ENCODE measurements at places on chromosomes 6 and 20.

DNA sequence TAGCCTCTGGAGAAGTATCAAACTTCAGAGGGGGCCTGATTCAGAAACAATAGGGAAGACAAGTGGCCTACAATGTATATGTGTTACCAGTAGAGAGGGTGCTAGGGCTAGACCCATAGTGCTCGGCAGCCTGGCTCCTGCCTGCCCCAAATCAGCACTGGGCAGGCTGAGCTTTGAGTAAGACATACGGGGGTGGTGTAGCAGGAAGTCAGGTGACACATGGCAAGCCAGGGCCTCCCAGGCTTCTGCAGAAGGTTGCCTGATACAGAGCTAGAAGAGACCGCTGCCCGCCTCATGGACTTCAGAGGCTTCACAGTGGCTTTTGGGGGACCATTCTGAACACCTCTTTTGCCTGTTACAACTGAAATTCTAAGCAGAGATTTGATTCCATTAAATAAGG is 43.4 kb downstream of the RALY start:
- DNase-seq, result no peak

DNA sequence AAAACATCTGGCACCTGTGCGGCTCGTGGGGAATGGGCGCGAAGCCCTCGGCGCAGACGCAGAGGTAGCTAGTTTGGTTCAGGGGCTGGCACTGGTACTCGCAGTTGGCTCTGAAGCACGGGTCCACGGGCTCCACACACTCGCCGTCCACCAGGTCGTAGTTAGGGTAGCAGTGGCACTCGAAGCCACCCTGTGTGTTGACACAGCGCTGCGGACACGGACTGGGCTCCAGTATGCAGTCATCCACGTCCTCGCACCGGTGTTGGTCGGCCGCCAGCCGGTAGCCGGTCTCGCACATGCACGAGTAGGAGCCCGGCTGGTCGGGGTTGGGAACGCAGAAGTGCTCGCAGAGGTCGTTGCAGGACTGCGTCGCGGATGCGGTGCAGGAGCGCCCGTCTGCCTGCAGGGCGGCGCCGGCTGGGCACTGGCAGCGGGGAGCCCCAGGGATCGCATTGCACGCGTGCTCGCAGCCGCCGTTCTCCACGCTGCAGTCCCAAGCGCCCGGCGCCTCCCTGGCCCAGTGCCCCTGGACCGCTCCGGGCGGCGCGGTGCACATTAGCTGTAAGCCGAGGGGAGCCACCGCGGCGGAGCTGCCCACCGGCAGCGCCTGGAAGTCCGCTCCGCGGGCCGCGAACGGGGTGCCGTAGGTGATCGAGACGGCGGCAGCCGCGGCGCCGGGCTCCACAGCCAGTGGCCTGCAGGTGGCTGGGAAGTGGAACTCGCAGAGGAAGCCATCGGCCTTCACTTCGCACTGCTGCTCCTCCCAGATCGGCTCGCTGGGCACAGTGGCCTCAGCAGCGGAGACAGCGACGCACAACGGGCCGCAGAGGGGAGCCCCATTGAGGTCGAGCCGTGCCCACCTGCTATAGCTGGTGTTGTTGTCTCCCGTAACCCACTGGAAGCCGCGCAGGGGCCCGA is 930 bp downstream of the THBD start:
- DNase-seq, result no peak

GRCh38 chr6:110359556-110359955 is 1.4 kb upstream of the METTL24 start:
- no peak for DNase-seq

DNA sequence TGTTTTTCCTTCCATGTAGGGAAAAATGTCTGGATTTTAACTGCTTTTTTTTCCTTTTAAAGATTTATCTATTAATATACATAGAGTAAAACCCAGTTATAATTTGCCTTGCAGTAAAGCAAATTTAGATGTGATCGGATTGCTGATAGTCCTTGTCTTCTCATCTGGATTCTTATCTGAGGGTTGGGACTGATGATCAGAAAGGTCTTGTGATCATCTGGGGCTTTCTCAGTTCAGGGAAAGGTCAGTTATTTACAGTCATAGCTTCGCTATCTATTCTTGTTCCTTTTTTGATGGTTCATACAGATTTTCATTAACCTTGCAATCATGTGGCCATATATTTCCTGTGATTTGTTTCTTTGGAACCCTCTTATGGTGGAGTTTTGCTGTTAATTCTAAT is 63.8 kb upstream of the CLDN20 start:
- no peak for DNase-seq

GRCh38 chr20:1979106-1979778 is 14.6 kb downstream of the PDYN start:
- no peak for DNase-seq

DNA sequence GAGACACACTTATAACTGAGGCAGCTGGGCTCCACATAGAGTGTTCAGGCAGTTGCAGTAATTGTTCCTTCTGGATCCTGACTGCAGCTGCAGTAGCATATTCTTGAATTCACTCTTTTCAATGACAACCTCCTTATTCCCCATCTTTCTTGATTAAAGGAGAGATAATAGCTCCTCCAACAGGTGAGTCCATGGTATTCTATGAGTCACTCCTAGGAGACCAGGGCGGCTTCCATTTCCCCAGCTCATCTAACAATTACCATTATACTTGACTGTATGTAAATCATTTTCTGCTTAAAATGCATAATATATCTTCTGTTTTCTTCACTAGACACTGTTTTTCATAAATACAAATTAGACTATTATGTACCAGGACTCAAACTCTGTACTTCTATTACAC is 62.4 kb downstream of the TENT5A start:
- no peak for DNase-seq

- no peak for DNase-seq
These were observed 132.6 kb downstream of the PHACTR1 start for GRCh38 chr6:12848964-12849808.

DNA sequence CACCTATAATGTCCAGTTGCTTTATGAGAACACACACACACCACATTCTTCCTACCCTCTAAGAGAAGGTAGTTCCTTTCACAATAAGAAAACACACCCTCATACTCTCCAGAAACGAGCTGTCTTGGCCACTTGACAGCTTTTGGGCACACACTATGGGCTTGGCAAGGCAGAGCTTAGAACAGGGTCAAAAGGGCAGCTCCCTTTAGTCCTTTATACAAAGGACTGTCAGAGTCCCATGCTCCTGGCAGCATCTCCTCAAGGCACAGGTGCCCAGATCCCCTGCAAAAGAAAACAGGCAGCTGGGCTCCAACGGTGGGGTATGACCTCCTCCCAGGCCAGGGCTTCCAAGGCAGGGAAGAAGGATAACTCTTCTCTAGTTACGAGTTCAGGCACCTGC is 4.9 kb upstream of the LYRM2 start:
- no peak for DNase-seq

- no peak for DNase-seq
These were observed 18.9 kb downstream of the NEDD9 start for GRCh38 chr6:11213422-11214021.

GRCh38 chr6:53795340-53795701 is 516 bp downstream of the LRRC1 start:
- DNase-seq, result no peak

- no peak for DNase-seq
These were observed 3.0 kb downstream of the CCN2 start for GRCh38 chr6:131947986-131948661.

DNA sequence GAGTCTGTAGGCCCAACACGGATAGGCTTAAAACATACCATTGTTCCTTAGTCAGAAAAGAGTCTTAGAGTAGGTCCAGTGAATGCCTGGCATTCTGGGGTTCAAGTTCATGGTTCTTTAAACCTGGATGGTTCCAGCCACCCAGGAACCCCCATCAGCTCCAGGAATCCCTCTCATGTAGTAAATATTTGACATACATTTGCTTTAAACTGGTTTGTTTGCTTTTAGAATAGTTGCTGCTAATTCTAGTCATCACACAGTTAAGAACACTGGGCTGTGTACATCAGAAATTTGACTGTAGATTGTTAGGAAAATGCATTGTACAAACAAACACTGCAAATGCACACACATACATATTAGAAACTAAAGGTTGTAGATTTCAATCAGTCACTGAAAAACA is 30.6 kb upstream of the PBOV1 start:
- DNase-seq, result no peak

DNA sequence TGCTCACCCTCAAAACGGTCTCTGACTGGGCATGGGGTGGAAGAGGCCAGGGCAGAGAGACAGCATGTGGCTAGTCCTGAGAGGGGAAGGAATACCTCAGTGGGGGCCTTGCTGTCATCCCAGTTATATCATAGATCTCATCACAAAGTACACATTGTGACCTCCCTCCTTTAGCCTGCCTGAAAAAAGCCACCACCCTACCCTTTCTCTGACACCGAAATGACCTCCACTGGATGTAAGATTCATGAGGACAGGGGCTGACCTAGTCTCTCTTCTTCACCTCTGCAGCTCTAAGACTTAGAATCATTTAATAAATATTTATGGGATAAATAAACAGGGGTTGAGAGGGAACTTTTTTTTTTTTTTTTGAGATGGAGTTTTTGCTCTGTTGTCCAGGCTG is at the start of gene C20orf173:
TSS of gene C20orf173 (minus strand) at position 101 of the 400 bp plus-strand sequence. CDS start 279 bp downstream, outside the sequence.
- no peak for DNase-seq

- DNase-seq, result peak; percentile 76
These were observed 23.7 kb downstream of the HLA-A start for GRCh38 chr6:29965873-29966601.

GRCh38 chr20:753897-754635 is 14.2 kb downstream of the SLC52A3 start:
- DNase-seq, result no peak

GRCh38 chr20:60947819-60948218 is 304.2 kb upstream of the CDH4 start:
- DNase-seq, result no peak

DNA sequence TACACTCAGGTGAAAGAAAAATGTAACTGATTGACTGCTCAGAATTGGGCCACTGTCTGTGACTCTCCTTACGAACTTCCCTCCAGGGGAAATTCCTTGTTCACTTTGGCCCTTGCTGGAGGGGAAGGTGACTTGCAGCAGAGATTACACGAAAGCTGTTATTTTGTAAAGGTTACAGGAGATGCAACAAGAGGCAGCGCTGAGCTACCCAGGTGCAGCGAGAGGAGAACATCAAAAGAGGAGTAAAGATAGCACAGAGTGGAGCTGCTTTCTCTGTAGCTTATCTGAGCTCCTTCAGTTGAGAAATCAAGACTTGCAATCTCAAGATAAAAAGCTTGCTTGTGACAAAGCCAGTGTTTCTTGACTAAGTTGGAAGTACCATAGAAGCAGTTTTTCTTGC is 144.6 kb downstream of the ARHGAP18 start:
- DNase-seq, result no peak

DNA sequence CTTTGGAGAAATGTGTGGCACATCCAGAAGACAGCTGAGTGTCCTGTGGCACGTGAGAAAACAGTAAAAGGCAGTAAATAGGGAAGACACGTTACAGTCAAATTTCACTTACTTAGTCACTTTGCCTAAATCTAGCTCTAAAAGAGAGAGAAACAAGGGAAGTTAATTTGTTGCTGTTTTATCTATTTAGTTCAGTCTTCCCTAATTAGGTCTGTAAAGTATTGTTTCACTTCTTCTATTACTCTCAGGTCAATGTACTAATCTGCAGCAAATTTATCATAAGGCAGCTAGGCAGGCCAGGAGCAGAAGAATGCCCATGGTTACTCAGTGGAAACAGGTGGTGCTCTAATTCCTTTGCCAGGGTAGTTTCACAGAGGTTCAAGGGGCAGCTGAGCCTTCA is 124.3 kb upstream of the CNR1 start:
- DNase-seq, result no peak

GRCh38 chr6:2552526-2553154 is 198.1 kb downstream of the MYLK4 start:
- no peak for DNase-seq

DNA sequence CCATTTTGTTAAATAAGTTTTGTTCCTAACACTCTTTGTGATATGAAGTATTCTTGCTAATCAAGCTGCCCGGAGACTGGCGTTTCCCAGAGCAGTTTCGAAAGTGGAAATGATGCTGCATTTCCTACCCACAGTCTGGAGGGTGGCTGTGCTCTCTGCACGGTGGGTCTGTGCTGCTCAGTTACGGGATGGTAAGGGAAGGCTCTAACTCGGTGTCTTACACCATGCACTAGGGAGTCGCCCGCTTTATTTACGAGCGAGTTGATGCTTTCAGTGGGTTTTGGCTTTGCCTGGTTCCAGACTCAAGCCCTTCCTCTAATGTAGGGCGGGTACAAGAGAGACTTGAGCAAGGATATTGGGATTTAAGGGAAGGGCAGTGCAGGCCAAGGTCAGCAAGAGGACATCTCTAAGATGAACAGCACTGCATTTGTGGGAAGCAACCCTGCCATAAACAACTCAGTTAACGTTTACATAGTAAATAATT is 180.1 kb upstream of the AKAP12 start:
- DNase-seq, result no peak

DNA sequence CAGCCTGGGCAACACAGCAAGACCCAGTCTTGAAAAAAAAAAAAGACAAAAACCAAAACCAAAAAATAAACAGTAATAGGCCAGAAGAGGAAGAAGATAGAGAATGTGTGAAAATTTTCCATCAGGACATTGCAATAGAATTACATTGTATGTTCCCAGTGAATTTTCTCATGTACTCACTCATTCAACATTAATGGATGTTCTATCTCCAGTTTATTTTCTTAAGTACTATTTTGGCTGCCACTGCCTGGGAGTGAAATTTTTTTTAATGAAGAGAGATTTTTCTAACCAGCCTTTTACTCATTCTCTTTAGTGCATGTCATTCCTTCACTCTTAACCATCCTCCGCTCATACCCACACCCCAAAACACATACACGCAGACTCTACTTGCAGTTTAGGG is 282.8 kb downstream of the ALDH8A1 start:
- no peak for DNase-seq

GRCh38 chr20:33345342-33345741 is 56.0 kb downstream of the CDK5RAP1 start:
- DNase-seq, result no peak

DNA sequence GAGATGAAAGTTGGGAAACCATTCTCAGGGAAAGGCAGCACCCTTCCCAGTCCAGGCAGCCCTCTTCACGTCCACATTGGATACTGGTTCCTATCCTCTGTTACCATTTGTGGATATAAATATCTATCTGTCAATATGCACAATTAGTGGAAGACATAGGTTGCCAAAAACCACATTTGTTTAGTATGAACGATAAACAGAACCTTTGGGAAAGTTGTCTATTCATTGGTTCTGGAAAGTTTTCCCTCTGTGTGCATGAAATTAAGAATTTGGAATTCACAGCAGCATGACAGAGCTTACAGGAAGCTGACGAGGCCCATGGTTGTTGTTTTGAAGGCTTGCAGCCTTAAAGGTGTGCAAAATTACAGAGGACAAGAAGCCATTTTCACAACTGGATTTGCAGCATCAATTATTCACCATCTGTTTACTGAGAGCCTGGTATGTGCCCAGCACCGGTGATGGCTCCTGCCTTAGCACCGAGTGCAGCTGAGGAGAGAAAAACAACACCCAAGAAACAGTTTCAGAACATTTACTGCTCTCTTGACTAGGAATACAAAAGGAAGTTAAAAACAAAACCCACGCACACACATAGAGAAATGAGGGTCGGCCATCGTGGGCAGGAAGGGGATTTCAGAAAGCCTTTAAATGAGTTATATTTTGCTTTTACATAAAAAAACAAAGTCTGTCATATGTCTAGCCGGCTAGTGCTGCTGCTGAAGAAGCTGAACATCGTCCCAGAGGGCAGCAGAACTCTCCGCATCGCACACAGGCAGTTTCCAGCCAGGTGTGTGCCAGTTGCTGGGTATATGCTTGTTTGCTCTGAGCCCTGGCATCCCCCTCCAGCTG is 319.6 kb downstream of the FARS2 start:
- no peak for DNase-seq

Measured in C1 segment of cervical spinal cord (tissue), 14 donors.